ENCODE measurements at places on chromosomes 4 and X.

- DNase-seq: no peak
Observed at GRCh38 chr4:15164571-15164970, 162.3 kb downstream of the CPEB2 start.

- DNase-seq: no peak
Observed at GRCh38 chr4:8372506-8372905, 68.0 kb downstream of the ACOX3 start.

GRCh38 chr4:71241501-71242288 is 97.1 kb upstream of the SLC4A4 start:
- no peak for DNase-seq

DNA sequence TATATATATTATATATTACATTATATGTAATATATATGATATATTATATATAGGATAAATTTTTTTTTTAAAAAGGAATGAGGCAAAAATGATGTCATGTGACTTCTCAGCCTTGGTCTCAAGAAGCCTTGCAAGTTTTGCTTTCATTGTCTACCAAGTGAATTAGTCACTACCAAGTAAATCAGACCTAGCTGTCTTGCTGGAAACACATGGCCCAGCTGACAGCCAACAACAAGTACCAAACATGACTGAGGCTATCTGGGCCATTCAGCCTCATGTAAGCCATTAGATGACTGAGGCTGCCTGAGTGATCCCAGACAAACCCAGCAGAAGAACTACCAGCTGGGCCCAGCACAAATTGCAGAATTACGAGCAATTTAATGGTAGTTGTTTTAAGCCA is 44.9 kb downstream of the HAND2 start:
- no peak for DNase-seq

GRCh38 chr4:84263415-84263814 is 235.7 kb downstream of the NKX6-1 start:
- no peak for DNase-seq

GRCh38 chr4:138055890-138056289 is 186.3 kb downstream of the SLC7A11 start:
- no peak for DNase-seq

GRCh38 chr4:136000246-136000645 is 1532.0 kb downstream of the PCDH18 start:
- DNase-seq: no peak

GRCh38 chr4:169658196-169658595 is 37.8 kb downstream of the CLCN3 start:
- no peak for DNase-seq

GRCh38 chr4:6967846-6968340 is 58.3 kb downstream of the TBC1D14 start:
- no peak for DNase-seq

GRCh38 chr4:1767770-1768366 is 25.2 kb upstream of the FGFR3 start:
- peak; percentile 45 for DNase-seq

DNA sequence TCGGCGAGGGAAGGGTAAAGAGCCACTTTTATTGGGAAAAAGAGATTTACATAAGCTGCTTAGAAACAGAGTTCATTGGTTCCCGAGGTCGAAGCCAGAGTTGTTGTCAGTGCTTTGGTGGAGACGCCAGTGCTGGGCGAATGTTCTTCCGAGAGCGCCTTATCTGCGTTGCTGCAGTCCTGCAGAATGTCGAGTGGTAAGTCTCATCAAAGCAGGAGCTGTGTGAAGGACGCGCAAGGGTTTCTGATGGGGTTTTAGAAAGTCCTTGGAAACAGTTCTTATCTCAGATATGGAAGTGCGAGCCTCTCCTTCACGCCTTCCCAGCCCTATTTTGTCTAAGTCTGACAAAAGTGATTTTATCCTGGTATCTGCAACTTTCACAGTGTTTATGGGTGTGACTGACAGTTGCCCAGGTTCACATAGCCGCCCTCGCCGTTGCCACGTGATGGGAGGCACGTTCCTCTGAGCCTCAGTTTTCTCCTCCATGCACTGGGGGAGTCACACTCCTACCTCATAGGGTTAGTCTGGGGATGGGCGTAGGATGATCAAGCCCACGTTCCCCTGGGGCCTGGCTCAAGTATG is 47.3 kb upstream of the NSG1 start:
- DNase-seq: no peak

DNA sequence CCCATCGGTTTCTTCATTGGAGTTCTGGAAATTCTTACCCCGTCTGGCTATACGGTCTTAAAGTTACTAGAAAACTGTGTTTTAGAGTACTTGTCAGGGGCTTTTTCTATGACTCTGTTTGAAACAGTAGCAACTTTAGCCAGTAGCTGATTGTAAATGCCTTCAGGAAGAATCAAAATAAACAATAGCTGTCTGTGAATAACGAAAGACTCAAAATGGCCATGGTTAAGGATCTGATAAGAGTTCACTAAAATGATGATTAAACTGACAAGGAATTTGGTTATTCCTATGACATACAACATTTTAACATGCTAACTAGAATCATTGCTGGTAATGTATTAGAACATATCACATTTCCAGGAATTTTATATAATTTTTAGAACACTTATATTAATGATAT is 191.0 kb downstream of the EVC2 start:
- DNase-seq: no peak

DNA sequence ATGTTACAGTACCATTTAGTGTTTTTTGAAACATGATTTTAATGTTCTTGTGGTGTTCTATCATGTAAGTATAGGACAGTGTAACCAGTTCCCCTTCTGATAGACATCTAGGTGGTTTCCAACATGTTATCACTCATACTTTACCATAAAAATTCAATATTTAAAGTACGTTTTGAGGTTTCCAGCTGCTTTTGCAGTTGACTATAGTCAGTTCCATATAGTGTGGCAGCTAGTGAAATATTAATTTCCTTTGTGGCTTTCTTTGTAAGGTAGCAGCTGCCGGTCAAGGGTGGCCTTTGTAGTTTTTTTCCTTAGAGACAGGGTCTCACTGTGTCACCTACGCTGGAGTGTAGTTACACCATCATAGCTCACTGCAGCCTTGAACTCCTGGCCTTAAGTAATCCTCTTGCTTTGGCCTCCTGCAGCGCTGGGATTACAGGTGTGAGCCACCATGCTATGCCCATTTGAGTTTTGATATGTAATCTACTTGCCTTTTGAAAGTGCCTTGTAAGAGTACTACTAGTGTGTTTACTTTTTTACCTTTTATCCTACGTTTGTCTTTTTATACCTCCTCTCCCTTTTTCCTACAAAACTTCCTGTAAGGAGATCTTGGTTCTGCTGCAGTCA is 63.0 kb downstream of the ARHGAP10 start:
- DNase-seq: no peak

DNA sequence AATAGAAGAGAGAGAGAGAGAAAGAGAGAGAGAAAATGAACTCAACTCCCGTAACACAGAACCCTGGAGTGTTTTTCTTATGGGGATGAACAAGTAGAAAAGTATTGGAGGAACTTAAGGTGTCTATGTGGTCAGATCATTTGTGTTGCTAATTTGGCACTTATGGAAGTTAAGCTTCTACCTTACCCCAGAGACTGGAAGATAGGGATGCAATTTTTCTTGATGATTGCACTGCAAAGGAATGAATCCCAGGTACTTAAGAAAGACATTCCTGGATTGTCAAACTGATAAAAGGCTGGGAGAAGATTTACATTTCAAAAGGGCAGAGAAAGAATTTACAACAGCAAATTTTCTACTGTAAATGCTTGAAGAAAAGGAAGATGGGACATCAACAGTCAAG is 57.2 kb downstream of the MAP9 start:
- DNase-seq: no peak

DNA sequence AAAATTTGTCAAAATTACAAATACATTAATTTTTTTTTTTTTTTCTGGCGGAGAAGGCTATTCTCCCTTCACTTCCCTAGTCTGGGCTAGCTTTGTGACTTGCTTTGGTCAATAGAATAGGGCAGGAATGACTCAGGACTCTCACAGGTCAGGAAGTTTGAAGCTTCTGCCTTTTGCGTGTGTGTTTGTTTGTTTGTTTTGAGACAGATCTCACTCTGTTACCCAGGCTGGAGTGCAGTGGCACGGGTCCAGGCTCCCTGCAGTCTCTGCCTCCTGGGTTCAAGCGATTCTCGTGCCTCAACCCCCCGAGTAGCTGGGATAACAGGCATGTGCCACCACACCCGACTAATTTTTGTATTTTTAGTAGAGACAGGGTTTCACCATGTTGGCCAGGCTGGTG is 55.9 kb upstream of the USP9X start:
- DNase-seq: no peak

GRCh38 chr4:135050086-135050717 is 848.6 kb upstream of the PABPC4L start:
- DNase-seq: no peak

DNA sequence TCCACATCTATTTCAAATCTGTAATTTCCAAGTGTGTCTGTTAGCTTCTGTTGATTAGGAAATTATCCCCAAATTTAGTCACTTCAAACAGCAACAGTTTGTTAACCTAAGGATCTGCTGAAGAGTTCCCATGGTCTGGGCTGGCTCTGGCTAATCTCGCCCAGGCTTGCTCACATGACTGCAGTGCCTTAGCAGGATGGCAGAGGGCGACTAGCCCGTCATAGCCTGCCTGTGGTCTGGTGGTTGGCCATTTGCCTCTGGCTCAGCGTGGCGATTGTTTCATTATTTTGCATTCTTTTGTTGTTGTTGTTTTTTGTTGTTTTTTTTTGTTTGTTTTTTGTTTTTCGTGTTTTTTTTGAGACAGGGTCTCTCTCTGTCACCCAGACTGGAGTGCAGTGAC is 264.0 kb downstream of the TRIML1 start:
- DNase-seq: no peak

DNA sequence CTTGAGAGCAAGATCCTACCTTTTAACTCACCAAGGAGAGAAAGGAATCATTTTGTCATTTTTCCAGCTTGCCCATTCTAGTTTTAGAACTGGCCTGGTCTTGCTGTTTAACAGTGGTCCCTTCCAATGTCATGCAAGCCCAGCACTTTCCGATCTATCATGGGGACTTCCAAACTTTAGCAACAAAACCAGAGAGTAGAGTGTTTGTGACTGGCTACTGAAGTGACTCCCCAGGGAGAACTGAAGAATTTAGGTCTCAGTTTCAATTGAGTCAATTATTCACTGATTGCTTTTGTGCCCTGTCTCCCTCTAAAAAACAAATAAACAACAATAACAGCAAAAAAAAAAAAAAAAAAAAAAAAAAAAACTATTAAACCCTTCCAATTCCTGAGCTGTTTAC is 108.3 kb downstream of the LHFPL1 start:
- DNase-seq: no peak

DNA sequence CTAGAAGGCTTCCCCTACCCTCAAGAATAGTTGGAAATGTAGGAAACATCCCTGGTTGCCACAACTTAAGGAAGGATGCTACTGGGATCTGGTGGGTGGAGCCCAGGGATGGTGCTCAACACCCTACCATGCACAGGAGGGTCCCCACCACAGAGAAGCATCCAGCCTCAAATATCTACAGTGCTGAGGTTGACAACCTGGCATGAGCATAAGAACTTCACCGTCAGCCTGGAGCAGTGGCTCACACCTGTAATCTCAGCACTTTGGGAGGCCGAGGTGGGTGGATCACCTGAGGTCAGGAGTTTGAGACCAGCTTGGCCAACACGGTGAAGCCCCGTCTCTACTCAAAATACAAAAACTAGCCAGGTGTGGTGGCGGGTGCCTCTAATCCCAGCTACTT is 24.0 kb upstream of the ASMTL start:
- no peak for DNase-seq

GRCh38 chr4:138348055-138348454 is 105.9 kb upstream of the SLC7A11 start:
- DNase-seq: no peak

GRCh38 chr4:18155067-18156041 is 133.8 kb upstream of the LCORL start:
- no peak for DNase-seq

GRCh38 chr4:185886832-185887524 is 75.0 kb upstream of the SORBS2 start:
- no peak for DNase-seq

GRCh38 chrX:18448416-18448815 is 23.0 kb downstream of the CDKL5 start:
- DNase-seq: no peak

DNA sequence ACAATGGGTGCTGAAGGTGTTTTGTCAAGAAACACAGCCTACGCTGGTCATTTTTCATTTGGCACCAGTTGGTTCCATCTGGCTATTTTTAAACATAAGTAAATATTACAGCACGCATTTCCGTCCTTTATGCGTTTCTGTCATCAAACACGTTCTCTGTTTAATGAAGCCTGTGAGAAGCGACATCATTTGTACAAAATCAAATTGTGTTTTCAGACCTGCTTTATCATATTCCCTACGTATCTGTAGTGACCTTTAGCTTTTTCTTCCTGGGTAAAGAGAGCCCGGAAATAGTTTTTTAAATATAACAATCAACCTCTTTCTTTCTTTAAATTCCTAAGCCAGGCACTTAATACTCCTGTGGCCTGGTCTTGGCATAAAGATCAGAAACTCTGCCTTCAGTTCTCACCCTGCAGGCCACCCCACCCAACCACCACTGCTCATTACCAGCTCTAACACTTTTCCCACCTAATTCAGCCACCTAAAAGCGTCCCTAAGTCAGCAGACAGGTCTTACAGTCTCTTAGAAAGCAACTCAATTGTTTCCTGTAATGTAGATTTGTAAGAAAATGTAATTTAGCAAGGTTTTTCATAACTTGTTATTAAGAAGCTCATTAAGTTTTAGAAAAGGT is 30.4 kb downstream of the ACSL1 start:
- DNase-seq: no peak

- no peak for DNase-seq
Observed at GRCh38 chrX:107324493-107325310, 118.3 kb downstream of the DNAAF6 start.

- DNase-seq: no peak
Observed at GRCh38 chr4:176363072-176363471, 43.3 kb downstream of the SPCS3 start.

DNA sequence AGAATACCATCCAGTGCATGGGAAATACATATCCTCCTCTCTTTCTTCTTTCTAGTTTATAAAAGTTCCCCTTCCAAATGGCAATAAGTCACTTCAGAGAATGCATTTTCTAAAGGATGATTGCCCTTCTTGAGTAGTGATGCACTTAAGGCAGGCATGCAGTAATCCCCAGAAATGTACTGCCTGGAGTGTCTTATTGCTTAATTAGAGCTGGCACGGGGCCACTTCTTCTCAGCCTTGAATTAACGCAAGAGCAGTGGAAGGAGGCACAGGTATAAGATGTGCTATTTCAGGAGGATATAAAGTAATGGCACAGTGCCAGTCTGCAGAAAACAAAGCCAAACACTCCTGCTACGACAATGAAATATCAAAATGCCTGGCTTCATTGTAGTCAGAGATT is 371.4 kb upstream of the FAM241A start:
- peak; percentile 73 for DNase-seq

DNA sequence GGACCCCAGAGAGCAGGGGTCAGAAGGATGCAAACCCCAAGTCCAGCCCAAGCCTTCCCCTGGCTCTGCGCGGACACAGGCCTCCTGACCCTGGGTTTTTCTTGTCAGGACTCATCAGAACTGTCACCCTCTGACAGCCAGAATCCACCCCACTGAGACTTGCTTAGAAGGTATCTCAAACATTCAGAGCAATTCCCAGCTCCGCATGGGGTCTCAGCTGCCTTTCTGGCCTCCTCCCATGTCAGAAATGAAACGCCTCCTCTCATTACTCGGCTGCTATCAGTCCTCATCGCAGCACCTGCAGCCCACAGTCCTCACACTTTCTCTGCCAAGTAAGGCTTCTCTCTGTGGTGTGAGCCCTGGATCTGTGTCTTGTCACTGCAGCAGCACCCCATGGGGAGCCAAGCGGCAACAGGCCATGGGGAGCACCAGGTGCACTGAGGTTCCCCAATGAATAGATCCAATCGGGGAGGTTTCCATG is 97.8 kb downstream of the WFS1 start:
- no peak for DNase-seq

- no peak for DNase-seq
Observed at GRCh38 chrX:69189576-69190371, 24.5 kb upstream of the PJA1 start.
